ENCODE measurements at places on chromosomes 11 and 22.
A peak's percentile ranks its signal among the peaks of the same experiment; 100 is the strongest.

DNA sequence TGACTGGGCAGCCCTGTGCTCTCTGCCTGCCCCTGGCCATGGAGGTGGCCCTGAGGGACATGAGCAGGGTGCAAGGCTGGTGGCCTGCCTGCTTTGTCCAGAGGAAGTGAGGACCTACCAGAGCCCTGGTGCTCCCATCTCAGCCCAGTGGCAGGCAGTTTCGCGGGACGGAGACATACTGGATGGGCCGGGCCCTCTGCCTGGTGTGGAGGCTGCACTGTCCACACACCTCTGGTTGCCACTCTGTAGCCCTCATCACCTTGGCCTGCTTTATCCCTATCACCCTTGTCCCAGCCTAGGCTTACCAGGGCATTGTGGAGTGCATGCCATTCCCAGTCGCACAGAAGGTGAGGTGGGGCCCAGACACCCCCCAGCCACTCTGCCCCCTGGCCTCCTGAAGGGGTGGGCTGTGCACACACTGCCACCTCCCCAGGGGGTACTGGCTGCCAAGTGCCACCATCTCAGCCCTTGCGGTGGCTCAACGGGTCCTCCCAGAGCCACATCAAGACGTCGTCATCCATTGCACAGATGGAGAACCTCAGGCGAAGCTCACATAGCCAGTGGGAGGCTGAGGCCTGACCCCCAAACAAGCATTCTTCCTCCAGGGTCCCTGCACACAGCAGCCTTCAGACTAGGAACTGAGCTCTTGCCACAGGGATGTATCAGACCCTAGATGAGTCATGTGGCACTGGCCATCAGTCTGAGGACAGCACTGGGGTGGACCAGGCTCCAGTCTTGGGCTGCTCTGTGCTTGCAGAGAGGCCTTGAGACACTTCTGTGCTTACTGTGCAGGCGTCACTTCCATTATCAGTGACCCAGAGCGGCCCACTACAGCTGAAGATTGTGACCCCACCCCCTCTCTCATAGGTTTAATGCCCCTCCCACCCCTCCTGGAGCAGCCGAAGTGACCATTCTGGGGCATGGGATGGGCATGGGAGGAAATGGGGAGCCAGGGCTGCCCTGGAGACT lies 176.1 kb downstream of the IGLL1 start:
- no peak for DNase-seq

DNA sequence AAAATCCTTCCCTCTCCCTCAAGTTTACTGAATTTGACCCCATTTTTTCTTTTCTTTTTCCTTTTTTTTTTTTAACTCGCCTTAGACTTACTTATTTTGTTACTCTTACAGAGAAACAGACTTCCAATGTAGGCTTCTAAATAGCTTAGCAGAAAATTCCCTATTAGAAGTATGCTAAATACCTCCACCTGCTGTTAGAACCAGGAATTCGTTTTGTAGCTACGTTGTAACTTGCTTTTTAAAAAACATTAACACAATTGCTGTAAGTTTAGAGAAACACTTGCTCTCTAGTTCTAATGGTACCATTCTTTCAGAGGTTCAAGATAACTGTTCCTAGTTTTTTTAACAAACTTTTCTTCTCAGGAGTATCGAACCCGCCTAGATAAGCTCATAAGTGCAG lies 324.2 kb downstream of the DCDC1 start:
- DNase-seq: no peak

GRCh38 chr11:69241844-69242243 lies 52.1 kb upstream of the MYEOV start:
- DNase-seq: no peak

DNA sequence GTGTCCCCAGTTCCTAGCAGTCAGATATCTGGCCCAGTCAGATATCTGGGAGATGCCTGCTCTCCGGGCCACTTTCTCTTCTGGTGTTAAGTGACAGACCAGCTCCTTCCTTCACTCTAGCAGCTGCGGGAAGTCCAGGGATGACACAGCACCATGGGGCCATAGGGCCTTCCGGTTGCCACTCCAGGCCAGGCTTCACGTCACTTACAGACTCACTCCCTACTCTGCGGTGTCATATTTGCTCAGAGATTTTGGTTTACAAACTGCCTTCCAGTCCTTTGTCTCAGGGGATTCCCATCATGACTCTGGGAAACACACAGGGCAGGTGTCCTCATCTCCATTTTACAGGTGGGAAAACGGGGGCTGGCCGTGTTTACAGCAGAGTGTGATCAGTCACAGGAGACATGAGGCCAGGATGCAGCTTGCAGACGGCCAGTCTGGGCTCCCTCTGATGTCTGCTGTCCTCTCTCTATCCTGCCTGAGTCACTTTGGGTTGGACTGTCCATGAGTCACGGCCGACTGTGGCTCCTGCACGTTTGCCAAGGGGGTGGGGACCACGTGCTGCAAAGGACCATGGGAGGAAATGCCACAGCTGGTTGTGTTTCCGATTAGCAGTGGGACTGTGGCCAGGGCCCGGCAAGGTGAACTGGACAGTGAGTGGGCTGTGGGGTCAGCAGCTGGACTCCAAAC lies 8.2 kb upstream of the TBC1D22A start:
- no peak for DNase-seq

DNA sequence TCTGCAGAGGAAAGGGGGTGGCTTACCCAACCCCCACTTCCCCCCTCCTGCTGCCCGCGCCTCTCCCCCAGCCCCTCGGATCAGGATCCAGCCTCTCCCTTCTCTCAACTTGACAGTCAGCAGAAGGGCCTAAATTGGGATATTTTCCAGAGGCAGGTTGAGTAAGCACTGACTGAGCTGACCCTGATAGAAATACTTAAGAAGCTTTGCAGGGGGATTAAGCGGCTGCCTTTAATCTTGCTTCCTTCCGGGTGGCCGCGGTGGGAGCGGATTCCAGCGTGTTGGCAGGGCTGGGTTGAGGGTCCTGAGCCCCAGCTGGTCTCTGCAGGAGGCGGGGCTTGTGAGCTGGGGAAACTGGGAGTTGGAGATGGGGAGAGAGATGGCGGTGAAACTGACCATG lies 445.2 kb downstream of the NTM start:
- no peak for DNase-seq

DNA sequence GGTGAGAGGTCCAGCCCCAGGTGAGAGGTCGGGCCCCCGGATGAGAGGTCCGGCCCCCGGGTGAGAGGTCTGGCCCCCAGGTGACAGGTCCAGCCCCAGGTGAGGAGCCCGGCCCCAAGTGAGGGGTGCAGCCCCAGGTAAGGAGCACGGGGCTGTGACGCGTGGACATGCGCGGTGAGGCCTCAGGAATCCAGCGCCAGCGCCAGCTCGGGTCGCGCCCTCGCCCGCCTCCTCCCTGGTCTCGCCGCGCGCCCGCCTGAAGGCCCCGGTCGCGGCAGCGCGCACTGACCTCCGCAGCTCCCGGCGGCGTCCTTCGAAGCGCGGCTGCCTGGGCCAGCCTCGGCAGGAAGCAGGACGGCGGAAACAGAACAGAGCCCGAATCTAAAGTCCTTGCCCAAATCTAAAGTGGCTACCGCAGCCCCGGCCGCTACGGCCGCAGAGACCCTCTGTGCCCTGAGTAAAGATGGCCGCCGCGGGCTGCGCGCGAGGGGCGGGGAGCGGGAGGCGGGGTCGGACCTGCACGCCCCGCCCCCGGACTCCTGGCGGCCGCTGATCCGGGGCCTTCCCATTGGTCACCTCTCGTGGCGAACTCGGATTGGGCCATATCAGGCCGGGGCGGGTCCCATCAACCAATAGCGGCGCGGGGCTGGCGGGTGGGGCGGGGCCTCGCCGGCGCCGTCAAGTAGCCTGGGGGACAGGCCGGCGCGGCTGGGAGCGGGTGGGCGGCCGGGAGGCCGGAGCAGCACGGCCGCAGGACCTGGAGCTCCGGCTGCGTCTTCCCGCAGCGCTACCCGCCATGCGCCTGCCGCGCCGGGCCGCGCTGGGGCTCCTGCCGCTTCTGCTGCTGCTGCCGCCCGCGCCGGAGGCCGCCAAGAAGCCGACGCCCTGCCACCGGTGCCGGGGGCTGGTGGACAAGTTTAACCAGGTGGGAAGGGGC lies at the start of the genes ALG12 and CRELD2:
ALG12 (minus strand) TSS at position 465 of the 937 bp plus-strand sequence. CDS start 4,673 bp downstream, outside the sequence.
CRELD2 (plus strand) TSS at position 661 of the 937 bp plus-strand sequence; CDS start at position 797, 136 bp downstream.
- peak; percentile 98 for DNase-seq

DNA sequence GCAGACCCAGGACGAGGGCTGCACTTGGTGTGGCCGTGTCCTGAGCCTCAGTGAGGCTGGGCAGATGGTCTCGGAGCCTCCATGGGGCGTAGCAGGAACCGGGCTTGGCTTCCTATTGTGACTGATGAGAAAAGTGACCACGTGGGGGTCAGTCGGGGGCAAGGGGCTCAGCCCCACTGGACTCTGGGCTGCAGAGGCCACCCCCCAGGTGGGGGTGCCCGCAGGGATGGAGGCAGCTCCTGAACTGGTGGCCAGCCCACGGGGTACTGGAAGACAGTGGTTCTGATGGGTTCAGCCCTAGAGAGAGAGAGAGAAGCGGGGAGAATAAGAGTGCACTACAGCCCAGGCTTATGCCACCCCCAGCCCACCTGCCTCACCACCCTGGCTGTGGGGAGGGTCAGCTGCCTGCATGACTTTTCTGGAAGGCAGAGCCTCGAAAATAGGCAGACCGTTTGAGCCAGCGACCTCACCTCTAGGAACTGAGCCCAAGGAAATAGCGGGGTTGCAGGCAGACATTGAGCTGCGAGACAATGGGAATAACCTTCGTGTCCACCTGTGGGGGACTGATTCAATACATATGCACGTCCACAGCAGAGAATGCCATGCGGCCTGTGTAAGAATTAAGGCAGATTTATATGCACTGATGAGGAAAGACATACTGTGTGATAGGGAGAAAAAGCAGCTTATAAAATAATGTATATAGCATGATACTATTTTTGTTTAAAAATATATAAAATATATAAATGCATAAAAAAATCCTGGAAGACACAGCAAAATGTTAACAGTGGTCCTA lies 11.5 kb downstream of the CABP7 start:
- DNase-seq: no peak

- DNase-seq: no peak
Observed at GRCh38 chr11:128931668-128932067, 11.0 kb downstream of the TP53AIP1 start.
